NCI-H1930 (cell line): ENCODE measurements at places on chromosomes 3 and 15.
A peak's percentile ranks its signal among the peaks of the same experiment; 100 is the strongest.

DNA sequence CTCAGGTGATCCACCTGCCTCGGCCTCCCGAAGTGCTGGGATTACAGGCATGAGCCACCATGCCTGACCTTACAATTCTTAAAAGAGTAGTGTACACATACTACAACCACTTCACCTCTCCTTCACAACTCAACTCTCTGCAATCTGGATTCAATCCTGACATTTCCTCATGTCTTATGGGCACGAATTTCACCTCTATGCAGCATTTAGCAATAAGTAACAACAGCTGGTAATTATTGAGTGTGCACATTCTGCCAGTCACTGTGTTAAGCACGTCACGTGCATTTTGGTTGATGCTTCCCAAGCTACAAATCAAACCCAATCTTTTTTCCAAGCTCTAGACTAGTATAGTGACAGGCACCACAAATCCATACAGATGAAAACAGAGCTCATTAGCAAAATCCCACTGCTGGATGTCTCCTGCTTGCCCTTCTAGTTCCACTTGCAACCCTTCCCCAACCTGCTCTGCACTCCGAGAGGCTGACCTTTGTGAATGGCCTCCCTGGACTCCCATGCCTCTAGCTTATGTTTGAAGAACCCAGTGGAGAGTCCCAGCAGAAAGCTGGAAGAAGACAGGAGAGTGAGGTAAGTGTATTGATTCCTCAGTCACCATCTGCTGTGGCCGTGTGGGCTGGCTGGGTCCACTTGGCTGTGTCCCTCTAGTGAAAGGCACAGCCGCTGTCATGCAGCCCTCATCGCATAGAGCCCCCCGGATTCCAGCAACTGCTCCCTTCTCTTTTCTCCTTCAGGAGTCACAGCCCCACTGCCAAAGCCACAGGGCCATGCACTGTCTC lies 176.5 kb downstream of the MEX3B start:
- DNase-seq, result no peak

DNA sequence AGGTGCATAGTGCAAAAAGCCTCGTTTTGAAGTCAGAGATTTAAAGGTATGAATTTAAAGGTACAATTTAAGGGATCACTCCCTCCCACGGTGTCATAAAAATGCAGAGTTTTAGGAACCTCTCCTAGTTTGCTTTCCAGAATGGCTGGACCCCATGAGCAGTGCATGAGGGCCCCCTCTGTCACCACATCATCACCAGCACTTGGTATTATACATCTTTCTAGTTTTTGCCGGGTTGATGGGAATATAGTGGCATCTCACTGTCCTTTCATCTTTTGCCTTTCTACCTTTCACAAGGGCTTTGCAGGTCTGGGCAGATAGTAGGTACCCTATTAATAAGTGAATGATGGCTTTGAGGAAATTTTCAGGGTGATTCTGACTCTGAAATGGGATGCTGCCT lies 103.6 kb upstream of the AGBL1 start:
- DNase-seq, result no peak

DNA sequence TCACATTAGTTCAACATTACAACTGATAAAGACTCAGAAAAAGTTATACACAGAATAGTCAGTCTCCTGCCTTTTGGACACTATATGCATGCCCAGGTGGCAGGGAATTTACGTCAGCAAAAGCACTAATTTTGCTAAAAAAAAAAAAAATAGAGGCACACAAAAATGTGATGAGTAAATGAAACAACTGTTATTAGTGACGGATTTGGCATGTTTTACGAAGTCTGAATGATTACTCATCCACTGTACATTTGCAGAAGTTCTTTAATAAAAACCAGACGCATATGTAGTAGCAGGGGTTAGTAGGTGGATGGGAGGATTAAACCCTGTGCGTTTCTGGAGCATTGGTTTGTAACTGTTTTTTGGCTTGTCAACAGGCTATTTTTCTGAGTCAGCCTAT lies 99.0 kb downstream of the MITF start:
- DNase-seq, result no peak

- DNase-seq, result no peak
Measured at GRCh38 chr3:14235912-14236295, 57.3 kb downstream of the LSM3 start.

DNA sequence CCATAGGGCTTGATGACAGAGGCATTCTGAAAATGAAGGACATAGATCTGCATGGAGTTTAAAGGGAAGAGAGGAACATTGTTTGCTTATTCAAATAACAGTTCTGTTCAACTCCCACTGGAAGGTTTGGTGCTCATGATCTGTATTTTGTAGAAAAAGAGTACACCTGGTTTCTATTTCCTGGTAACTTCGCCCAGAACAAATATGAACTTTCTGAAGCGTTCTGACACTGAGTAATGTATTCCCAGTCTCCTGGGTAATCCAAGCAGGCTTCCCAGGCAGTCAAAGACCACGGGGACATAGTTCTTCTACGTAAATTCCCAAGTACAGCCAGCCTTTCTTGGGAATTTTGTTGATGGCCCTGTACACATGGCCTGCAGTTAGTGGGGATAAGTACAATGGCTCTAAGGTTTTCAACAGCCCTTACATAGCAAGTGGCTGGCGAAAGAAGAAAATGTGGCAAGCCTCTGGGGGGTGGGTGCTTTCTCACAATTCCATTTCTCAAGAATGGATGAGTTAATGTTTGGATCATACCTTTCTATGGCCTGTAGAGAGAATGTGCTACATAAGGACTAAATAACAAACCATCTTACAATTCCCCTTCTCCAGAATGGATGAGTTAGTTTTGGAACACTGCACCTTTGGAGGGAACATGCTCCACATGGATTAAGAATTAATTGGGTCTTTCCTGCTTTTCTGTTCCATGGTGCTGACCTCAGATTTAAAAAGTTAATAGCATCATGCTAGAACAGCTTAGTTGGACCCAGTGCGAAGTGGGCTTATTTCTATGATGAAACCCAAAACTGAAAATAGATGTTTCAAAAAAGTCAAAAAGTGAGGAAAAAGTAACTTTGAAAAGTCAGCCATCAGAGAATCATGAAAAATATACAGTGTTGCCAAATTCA lies 52.7 kb downstream of the COL6A6 start:
- no peak for DNase-seq

DNA sequence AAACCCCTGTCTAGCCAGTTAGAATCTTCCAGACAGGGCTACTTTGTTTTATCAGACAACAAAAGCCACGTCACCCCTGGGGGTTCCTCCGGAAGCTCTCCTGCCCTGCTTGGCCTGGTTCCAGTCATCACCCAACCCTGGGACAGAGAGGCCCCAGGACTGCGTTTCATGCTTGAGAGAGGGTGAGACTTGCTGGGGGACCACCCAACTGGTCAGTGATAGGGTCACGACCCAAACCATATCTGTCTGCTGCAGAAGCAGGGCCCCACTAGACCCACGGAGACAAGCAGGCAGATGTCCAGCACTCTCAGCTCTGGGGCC lies 1.2 kb downstream of the NT5DC2 start:
- DNase-seq, result no peak

GRCh38 chr3:184743248-184743647 lies 31.4 kb upstream of the MAGEF1 start:
- no peak for DNase-seq

GRCh38 chr3:176514297-176514696 lies 683.0 kb downstream of the TBL1XR1 start:
- no peak for DNase-seq

GRCh38 chr3:56890448-56891091 lies 88.8 kb upstream of the ARHGEF3 start:
- DNase-seq, result no peak

DNA sequence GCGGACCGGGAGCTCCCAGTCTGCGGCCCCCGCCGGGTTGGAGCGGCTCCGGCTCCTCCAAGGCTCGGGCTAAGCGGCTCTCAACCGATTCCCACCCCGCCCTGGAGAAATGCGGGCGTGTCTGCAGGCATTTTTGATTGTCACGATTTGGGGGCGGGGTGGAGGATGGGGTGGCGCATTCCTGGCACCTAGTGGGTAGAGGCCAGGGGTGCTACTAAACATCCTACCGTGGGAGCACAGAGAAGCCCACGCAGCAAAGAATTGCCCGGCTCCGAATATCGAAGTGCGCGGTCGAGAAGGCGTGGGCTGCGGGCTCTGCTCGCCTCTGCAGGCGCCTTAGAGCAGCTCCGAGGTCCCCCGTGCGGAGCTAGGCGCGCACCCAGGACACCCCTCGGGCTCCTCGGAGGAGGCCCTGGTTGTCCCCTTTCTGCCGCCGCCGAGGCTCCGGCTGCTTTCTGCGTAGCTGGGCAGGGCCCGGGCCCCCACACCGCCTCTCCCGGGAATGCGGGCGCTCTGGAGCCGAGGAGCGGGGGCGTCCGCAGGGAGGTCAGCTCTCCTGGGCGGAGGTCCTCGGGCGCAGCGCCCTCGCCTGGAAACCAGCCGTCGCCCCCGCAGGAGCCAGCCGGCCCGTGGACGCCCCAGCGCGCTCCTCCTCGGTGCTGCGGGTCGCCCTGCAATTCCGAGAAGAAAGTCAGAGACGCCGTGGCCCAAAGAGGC lies 16.5 kb upstream of the LAMP3 start:
- DNase-seq, result no peak

DNA sequence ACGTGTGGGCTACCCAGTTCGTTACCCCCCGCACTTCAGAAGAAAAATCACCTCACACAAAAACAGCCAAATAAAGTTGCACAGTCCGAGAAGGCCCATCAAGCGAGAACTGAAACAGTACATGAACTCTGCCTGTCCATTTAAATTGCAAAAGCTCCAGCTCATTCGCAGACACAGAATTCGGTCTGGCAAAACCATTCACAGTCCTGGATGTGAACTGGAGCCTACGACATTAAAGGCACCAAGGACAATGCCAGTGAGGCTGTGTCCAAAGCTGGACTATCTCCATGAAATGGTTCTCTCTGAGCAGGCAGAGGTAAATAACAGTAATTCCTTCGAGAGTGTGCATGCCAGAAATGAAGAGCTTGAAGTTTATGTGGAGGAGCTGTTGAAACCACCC lies 261.3 kb upstream of the ICE2 start:
- DNase-seq, result no peak

DNA sequence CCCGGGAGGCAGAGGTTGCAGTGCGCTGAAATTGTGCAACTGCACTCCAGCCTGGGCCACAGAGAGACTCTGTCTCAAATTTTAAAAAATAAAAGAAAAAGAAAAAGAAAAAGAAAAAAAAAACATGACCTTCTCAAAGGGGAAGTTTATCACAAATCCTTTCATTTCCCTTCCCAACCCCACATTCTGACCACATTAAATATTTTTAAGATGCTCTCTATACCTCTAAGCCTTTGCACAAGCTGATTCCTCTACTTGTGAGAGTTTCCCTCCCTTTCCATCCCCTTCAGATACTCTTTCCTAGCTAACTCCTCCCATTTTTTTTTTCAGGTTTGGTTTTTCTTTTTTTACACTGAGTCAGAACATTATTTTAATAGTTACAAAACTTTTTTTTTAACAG lies 4.0 kb downstream of the HIGD1A start:
- DNase-seq, result no peak

- no peak for DNase-seq
Measured at GRCh38 chr3:25906132-25906906, 116.4 kb downstream of the OXSM start.

DNA sequence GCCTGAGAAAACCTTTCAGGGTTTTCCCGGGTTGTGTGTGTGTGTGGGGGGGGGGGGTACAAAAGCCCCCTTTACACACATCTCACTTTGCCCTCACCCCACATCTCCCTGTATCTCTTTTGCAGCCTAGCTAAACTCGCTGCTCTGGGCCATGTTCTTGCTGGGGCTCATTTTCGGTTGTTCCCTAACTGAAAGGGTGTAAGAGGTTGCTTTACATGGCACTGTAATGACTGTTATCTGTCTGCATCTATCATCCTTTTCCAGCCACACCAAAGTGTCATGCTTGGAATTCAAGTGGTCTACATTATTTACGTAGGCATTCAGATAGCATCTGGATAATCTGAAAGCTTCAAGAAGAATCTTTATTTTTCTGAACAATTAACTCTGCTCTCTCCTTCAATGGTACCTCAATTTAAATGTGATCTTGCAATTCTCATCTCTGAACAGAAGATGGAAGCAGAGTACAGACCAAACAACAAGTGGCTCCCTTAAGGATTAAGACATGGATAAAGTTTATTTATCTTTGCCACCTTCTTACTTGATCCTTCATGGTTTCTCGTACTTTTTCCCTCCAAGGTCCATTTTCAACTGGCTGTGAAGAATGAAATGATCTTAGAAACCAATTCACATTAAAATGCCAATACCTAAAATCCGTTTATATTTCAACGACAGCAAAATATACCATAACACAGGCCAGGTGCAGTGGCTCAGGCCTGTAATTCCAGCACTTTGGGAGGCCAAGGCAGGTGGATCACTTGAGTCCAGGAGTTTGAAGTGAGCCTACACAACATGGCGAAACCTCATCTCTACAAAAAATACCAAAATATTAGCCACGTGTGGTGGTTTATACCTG lies 34.9 kb downstream of the DCLK3 start:
- DNase-seq, result no peak

DNA sequence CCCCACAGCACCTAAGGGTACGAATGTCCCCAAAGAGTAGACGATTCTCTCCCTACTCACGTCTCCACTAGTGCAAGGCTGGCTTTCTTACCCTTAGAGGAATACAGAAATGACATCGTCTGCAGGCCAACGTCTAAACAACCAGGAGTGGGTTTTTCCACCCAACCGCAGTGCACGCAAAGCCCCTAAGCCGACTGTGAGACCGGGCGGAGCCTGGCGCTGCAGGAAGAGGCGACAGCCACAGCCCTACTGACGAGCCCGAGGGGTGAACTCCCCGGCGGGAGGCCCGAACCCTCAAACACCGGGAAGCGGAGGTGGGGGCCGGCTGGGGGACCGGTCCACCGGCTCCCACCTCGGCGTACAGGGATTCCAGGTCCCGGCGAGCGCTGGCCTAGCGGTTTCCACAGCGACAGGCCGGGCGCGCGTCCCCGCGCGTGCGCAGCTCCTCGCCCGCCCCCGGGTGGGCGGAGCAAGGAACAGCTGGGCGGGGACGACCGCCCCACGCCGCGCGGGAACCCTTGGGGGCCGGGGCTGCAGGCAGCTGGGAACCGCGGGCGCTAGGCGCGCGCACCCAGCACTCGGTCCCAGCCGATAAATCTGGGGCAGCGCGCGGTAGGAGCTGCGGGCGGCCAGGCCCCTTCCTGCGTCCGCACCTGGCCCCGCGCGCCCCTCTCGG lies at the start of the genes CEP19 and PIGX:
CEP19 (minus strand) TSS at position 413 of the 676 bp plus-strand sequence. CDS start 3,593 bp downstream, outside the sequence.
PIGX (plus strand) TSS at position 540 of the 676 bp plus-strand sequence.
- DNase-seq, result peak; percentile 90

GRCh38 chr15:66760968-66761725 lies 59.1 kb downstream of the SMAD6 start:
- no peak for DNase-seq

GRCh38 chr3:76369170-76369569 lies 583.8 kb upstream of the ZNF717 start:
- DNase-seq, result no peak

GRCh38 chr15:81255315-81255957 lies 58.8 kb downstream of the IL16 start:
- no peak for DNase-seq
